ENCODE measurements at places on chromosomes 4 and X. TPM values are rescaled to one million over a fixed set of nuclear protein-coding genes. Genes with fewer than 3 reads are reported as not detected.

The SH3RF1 gene
- 35.9 TPM for polyA plus RNA-seq

The WDR19 gene
- 46.6 TPM for polyA plus RNA-seq

The PCDH19 gene
- 2.7 TPM for polyA plus RNA-seq

The MTNR1A gene
- 2.1 TPM for polyA plus RNA-seq

Measured in left renal pelvis (tissue), 4 donors.